GM23338 (cell line): ENCODE measurements at places on chromosomes 16 and 17.

- H3K36me3 ChIP-seq: no peaks in the 10 kb centered on the region
- DNase-seq: peak; percentile 81
- no peaks in the 10 kb centered on the region for H3K4me1 ChIP-seq
Observed at GRCh38 chr16:57906382-57907316, 64.3 kb downstream of the CNGB1 start.

- H3K4me1 ChIP-seq: no peaks in the 10 kb centered on the region
- H3K36me3 ChIP-seq: peaks cover 16% of the 10 kb centered on the region
- DNase-seq: no peak
- no peak overlapping the region for H3K4me3 ChIP-seq
- H3K27me3 ChIP-seq: no peaks in the 10 kb centered on the region
Observed at GRCh38 chr16:19499481-19499880, 22.4 kb downstream of the GDE1 start.

DNA sequence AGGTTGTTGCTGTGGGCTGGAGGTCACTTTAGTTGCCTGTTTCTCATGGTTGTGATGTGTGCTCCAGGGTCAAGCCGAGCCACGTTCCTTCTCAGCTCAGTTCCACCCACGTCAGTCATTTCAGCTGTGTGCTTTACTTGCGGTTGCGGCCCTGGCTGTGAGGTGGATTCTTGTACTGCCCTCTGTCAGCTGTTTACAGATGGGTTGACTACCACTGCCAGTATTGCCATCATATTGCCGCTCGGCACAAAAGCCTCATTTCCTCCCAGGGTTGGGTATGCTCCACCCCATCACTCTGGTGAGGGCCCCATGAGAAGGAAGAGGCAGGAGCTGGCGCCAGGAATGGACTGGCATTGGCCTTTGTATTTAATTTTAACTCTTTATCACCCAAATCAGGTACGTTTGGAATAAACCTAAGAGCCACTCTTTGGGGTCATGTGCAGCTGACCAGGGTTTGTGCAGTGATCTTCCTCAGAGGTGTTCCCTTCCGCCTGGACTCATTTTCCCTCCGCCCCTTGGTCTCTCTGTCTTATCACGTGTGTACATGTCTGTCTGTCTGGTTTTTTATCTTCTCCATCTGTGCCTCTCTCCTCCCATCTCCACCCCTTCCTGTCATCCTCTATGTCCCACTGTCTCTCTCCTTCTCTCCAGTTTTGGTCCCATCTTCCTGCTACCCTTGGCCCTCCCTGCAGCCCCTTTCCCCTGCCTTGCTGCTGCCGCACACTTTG lies 25.0 kb downstream of the METTL22 start:
- H3K4me1 ChIP-seq: 0 out of 2 replicates have a peak, but pooled peaks cover 2% of the 10 kb centered on the region
- no peak for DNase-seq
- no peak overlapping the region for H3K4me3 ChIP-seq
- H3K27ac ChIP-seq: no peak overlapping the region

DNA sequence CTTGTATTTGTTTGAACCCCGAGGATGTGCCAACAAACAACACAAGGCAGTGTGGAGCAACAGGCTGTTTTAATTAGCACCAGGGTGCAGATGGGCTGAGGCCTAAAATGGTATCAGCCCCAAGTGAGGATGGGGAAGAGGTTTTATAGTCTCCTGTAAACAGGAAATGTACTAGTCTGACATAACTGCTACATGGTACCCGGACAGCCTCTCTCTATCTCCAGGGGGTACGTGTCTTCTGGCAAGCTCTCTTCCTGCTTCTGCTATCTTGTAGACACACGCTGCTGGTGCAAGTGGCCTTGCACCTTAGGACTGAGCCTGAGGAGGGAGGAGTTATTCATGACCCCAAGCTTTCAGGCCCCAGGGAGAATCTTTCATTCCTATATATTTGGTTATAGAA lies 2451.0 kb downstream of the TP53TG3F start:
- no peaks in the 10 kb centered on the region for H3K27me3 ChIP-seq
- no peaks in the 10 kb centered on the region for H3K4me1 ChIP-seq
- H3K36me3 ChIP-seq: no peaks in the 10 kb centered on the region; the same call in 1 of the 2 replicates
- H3K4me3 ChIP-seq: no peak overlapping the region
- no peak for DNase-seq

GRCh38 chr16:22214889-22215288 lies 8.8 kb downstream of the EEF2K start:
- H3K4me3 ChIP-seq: no peak overlapping the region
- H3K36me3 ChIP-seq: no peaks in the 10 kb centered on the region
- H3K27me3 ChIP-seq: no peaks in the 10 kb centered on the region
- DNase-seq: peak; percentile 48
- H3K27ac ChIP-seq: no peak overlapping the region
- no peaks in the 10 kb centered on the region for H3K4me1 ChIP-seq

- H3K4me3 ChIP-seq: no peak overlapping the region
- no peak for DNase-seq
- no peaks in the 10 kb centered on the region for H3K27me3 ChIP-seq
- H3K36me3 ChIP-seq: no peaks in the 10 kb centered on the region
Observed at GRCh38 chr17:72445055-72445991, 324.5 kb downstream of the SOX9 start.

DNA sequence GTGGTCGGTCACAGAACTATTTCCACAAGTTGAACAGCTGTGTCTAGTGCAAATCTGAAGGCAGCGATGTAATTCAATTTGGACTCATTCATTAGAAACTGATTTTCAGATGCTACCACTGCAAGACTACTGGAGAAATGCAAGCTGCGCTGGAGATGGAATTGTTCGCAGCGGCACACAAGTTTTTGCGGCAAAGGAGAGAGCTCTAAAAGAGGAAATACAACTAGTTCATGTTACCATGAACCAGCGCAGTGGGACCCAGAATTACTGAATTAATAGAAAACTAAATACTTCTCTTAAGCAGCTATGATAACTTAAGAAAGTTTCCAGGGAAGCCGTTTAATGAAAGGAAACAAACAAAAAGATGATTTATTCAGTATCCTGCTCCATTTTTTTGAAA lies 1.9 kb downstream of the CREBBP start:
- H3K4me3 ChIP-seq: peak overlapping the region; percentile 84
- no peak overlapping the region for H3K27ac ChIP-seq
- no peaks in the 10 kb centered on the region for H3K27me3 ChIP-seq
- H3K36me3 ChIP-seq: no peaks in the 10 kb centered on the region
- H3K4me1 ChIP-seq: peaks cover 33% of the 10 kb centered on the region

GRCh38 chr16:20956319-20956718 lies 55.7 kb downstream of the LYRM1 start:
- no peak for DNase-seq
- H3K36me3 ChIP-seq: no peaks in the 10 kb centered on the region
- H3K4me1 ChIP-seq: no peaks in the 10 kb centered on the region; the same call in 1 of the 2 replicates

DNA sequence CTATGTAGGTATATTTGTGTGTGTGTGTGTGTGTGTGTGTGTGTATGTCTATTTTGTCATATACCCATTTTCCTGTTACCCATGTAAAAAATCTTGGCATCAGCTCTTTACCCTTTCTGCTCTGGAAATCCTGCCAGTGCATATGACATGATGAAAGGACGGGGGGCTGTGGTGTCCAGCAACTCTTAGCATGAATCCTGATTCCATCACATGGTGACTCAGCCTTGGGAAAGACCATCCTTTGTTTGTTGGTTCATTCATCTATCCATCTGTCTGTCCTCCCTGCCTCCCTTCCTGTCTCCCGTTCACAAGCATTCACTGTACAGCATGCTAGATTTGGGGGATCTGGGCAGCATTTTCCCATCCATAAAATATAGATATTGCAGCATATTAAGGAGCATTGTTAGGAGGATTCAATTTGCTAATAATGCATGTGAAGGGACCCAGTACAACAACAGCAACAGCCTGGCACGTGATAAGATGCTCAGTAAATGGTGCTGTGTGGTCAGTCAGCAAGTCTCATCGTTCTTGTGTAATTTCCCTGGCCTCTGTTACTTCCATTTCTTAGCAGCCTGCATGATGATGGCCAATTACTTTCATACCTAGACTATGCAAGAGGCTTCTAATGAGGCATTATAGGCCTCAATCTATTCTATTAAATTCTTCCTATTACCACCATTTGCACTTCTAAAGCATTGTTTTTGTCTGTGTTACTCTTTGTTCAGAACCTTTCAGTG lies 191.0 kb downstream of the PRKCA start:
- DNase-seq: no peak
- no peak overlapping the region for H3K27ac ChIP-seq
- H3K27me3 ChIP-seq: no peaks in the 10 kb centered on the region
- no peaks in the 10 kb centered on the region for H3K36me3 ChIP-seq
- H3K4me1 ChIP-seq: peaks cover 23% of the 10 kb centered on the region
- no peak overlapping the region for H3K4me3 ChIP-seq

- H3K27me3 ChIP-seq: no peaks in the 10 kb centered on the region
- no peak overlapping the region for H3K27ac ChIP-seq
- H3K4me3 ChIP-seq: no peak overlapping the region
- no peak for DNase-seq
- no peaks in the 10 kb centered on the region for H3K36me3 ChIP-seq
- no peaks in the 10 kb centered on the region; the same call in 1 of the 2 replicates for H3K4me1 ChIP-seq
Observed at GRCh38 chr17:36861531-36861930, 75.7 kb upstream of the LHX1 start.

DNA sequence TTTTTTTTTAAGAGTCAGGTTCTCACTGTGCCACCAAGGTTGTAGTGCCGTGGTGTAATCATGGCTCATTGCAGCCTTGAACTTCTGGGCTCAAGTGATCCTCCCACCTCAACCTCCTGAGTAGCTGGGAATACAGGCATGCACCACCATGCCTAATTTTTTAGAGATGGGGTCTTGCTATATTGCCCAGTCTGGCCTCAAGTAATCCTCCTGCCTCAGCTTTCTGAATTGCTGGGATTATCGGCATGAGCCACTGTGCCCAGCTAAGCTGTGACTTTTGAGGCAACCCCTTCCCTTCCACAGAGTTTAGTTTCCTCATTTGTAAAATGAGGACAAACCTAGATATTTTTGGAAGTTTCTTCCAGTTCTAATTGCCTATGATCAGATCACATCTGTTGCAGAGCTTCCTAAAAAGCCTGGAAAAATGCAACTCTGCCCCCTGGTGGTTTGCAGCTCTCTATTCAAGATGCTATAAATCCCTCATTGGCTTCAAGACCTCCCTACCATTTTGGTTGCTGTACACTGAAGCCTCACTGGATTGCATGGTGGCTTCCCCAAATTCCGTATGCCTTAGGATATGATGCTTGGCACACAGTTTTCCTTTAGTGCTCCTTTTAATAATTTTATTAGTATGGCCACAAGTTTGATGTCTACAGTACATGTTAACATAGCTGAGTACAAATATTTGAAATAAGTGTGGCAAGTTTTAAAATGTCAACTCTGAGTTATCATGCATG lies 19.3 kb downstream of the GDE1 start:
- no peaks in the 10 kb centered on the region for H3K4me1 ChIP-seq
- H3K27me3 ChIP-seq: no peaks in the 10 kb centered on the region
- H3K27ac ChIP-seq: no peak overlapping the region
- H3K4me3 ChIP-seq: no peak overlapping the region
- peak; percentile 90 for DNase-seq

DNA sequence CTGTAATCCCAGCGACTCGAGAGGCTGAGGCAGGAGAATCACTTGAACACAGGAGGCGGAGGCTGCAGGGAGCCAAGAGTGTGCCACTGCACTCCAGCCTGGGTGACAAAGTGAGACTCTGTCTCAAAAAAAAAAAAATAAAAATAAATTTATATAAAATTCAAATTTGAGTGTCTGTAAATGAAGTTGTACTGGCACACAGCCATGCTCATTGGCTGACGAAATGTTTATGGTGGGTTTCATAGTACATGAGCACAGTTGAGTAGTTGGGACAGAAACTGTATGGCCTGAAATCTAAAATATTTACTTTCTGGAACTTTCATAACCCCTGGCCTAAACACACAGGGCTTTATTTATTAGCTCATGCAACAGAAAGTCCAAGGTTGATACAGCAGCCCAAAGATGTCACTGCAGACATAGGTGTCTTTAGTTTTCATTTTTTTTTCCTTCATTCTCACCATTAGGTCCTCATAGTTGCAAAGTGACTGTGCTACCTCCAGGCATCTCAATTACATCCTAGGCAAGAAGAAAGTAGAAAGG lies 355.3 kb downstream of the SLC39A11 start:
- H3K27me3 ChIP-seq: no peaks in the 10 kb centered on the region
- no peak overlapping the region for H3K27ac ChIP-seq
- peaks cover 1% of the 10 kb centered on the region for H3K4me1 ChIP-seq
- H3K36me3 ChIP-seq: no peaks in the 10 kb centered on the region
- DNase-seq: no peak
- no peak overlapping the region for H3K4me3 ChIP-seq

- no peak within 1 kb of the TSS for H3K27ac ChIP-seq
- DNase-seq: peak; percentile 68
- H3K27me3 ChIP-seq: no peaks in the 10 kb centered on the region
- H3K4me3 ChIP-seq: peak within 1 kb of the TSS; percentile 79
Observed at GRCh38 chr17:82031303-82031884, at the start of gene RAC3. RAC3 (plus strand) TSS chr17:82031678; CDS start chr17:82031762, 84 bp downstream.

DNA sequence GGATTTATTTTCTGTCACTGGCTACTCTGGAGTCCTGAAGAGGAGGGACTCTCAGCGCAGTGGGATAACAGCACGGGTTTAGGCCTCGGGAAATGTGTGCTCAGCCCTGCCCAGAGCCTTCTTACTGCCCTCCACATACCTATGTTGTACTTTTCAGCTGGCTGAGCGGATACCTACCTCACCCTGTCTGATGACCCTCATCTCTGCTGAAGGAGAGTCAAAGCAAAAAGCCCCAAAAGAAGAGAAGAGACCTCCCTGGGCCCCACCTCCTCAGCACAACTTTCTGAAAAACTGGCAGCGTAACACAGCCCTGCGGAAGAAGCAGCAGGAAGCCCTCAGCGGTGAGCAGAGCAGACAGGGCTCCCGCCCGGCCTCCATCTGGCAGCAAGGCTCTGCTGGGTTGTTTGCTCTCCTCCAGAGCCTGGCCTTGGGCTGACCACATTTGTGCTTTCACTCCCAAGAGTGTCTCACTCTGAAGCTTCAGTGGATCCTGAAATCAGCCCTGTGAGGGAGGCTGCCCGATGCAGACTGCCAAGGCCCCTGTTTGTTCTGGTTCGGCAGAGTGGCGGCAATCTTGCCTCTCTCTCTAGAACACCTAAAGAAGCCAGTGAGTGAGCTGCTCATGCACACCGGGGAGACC lies 10.3 kb downstream of the MYCBPAP start:
- no peak overlapping the region for H3K4me3 ChIP-seq
- H3K4me1 ChIP-seq: no peaks in the 10 kb centered on the region
- no peak for DNase-seq
- no peaks in the 10 kb centered on the region for H3K36me3 ChIP-seq

DNA sequence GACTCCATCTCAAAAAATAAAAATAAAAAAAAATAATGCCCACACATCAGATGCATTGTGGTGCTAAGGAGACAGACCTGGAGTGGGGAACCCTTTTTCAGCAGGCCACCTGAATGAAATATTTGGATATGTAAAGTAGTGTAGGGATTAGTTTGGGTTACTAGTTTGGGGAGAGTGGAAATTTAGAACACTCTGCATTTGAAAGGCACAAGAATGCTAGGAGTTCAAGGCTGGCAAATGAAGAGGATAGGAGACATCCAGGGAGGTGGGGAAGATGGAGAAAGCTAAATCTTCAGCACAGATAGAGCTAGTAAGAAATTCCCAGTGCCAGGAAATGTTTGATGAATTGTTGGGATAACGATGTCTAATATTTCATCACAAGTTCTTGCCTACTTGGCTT lies 298.3 kb upstream of the ERCC4 start:
- H3K36me3 ChIP-seq: peaks cover 8% of the 10 kb centered on the region; the same call in 1 of the 2 replicates
- H3K27me3 ChIP-seq: no peaks in the 10 kb centered on the region
- H3K4me1 ChIP-seq: peaks cover 18% of the 10 kb centered on the region
- peak; percentile 79 for DNase-seq
